ENCODE measurements at places on chromosomes 7 and 10.

DNA sequence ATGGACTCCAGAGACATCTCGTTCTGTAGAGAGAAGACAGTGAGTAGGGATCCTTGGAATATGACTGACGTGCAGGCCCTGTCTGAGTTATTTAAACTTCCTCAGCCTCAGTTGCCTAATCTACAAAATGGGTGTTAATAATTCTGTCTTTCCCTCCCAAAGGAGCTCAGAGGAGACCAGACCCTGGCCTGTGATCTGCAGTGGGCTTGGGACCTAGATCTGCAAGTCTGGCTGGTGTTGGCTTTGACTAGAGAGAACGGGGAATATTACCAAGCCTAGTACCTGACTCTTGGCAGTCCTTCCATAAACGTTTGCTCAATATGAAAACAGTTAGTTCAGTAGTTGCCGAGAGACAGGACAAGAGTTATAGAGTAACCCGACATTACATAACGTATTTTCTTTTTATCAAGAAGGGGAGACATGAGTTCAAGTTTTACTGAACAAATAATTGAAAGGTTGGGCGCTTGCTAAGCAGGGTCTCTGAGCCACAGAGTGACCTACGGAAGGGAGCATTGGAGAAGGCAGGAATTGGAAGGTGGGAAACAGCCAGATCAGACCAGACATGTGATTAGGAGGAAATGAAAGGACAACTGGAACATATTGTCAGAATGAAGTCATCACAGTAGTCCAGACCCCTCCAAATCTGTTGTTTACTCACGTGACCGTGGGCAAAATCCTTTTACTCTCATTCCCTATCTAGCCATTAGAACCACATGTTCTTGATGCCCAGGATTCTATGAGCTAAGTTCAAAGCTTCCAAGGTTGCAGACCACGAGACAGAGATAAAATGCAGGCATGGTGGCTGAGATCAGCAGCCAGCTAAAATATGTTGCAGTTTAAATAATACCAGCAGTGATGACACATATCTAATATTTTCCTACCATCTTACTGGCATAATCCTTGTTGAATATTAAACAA, 10.9 kb upstream of the CYP3A4 start:
- DNase-seq = no peak

DNA sequence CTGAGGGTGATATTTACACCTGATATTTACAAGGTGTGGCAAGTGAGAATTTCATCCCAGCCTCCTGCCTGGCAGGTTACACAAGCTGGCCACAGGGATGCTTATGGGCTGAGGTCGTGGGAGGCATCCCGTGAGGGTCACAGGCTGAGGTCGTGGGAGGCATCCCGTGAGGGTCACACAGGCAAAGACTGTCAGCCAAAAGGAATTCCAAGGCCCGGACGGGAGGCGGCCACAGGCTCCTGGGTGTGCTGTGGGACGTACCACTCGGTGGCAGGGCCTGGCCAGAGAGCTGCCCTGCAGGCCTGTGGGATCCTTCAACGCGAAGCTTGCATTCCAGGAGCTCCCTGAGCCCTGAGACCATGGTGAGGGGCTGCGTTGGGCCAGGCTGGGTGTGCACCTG, 460.6 kb downstream of the DNAJB6 start:
- no peak for DNase-seq

GRCh38 chr10:36493516-36493880, 631.9 kb upstream of the ANKRD30A start:
- DNase-seq = no peak

DNA sequence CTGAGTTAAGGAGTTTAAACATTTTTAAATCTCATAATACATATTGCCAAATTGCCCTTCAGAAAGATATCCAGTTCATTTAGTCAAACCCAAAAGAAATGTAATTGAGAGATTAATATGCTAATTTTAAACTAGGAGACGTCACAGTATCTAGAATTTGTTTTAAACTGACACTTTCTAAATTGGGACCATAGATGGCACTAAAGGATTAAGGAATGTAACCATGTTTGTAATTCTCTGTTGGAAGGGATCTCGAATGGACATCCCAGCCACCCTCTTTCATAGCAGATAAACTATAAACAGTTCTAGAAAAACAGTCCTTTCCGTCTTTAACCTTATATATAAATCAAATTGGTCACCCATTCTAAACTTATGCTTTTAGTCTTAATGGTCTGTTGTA, 30.0 kb upstream of the SAMD9L start:
- DNase-seq = no peak

- DNase-seq = no peak
Observed at GRCh38 chr7:143455491-143455890, 12.2 kb downstream of the TAS2R60 start.

DNA sequence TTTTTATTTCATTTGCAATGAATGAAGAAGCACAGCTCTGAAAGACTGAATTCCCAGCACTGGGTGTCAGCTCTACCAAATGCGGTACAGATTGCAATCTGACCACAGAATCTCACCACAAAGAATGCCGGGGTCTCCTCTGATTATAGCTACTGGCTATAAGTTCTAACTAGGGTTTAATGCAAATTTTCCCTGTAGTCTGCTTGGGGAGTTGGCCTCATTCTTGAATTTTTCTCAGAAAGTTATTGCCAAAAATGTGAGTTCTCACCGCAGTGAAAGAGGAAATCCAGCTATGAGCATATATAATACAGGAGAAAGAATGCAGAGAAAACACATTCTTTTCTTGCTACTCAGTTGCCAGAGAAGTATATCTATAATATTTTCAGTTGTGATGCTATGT, 1255.7 kb upstream of the LRRTM3 start:
- no peak for DNase-seq

- DNase-seq = no peak
Observed at GRCh38 chr10:52485462-52485861, 171.4 kb downstream of the DKK1 start.

GRCh38 chr7:152699079-152699478, 23.1 kb upstream of the XRCC2 start:
- DNase-seq = no peak

- no peak for DNase-seq
Observed at GRCh38 chr10:73743327-73743904, 756 bp upstream of the SEC24C start.

GRCh38 chr7:5630670-5631069, 150.8 kb downstream of the RNF216 start:
- DNase-seq = no peak

GRCh38 chr7:85669225-85669624, 482.4 kb upstream of the SEMA3D start:
- no peak for DNase-seq

DNA sequence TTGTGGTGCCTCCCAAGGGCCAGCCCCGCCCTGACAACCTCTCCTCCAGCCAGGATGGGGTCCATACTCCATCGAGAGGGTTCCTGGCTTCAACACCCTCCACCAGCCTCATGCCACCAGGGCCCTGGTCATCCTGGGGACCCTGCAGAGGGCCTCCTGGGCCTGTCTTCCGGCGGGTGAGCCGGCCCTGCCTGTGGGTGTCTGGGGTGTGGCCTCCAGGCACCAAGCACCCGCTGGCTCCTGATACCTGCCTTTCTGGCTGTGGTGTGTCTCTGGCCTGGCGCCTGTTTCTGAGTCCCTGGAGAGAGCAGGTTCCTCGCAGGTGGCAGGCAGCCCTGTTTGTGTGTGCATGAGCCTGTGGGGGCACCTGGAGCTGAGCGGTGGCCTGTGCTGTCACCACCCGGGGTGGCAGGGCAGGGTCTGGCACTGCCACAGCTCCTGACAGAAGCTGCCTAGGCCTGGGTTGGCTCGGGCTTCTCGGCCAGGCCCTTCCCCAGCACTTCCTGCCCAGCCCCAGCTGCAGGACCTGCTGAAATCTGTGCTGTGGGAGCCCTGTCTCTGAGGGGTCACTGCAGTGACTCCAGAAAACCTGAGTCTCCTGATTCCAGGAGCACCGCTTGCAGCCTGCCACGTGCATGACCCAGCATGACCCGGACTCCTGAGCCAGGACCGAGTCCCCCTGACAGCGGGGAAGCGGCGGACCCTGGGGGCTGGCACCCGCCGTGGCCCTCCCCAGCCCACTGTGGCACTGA, 18.4 kb downstream of the ADAM8 start:
- DNase-seq = no peak

DNA sequence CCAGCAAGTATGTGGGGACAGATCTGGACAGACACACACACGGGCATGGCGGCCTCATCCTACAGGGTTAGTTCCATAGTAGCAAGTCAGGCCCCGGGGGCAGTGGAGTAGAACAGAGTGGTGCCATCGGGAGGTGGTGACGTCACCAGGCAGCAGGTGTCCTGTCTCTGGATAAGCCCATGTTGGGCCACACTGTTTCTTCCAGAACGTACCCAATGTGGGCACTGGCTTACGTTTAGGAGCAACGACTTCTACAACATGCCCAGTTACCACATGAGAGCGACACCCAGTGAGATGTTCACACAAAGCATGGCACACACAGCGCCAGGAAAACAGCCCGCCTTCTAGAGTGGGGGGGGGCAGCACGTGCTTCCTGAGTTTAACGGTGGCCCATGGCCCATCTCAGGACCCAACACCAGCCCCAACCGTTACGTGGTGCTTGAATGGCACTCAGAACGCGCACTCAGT, 67.8 kb downstream of the CTBP2 start:
- no peak for DNase-seq

DNA sequence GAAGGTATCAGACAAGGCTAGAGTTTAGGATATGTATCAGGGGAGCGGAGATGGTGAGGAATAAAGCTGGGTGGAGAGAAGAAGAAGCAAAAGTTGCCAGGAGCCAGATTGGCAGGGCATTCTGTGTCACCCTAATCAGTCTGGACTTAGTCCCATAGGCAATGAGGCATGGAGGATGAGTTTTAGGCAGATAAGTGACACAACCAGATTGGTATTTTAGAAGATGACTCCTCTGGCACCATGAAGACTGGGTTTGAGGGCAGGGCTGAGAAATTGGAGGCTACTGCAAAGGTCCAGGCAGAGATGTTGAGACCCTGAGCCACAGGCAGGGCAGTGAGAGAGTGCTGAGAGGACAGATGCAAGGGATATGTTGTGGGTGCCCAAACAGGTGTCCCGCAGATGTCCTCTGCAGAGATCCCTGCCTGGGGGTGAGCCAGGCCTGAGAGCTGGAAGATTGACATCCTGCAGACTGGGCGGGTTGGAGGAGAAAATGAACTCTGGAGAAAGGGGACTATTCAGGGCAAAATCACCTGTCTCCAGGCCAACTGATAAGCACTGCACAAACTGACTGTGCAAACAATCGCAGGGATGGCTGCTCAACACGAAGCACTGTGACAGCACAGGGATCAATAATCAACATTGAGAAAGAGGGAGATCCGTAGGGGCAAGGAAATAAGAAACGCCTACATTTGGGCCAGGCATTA, 11.9 kb upstream of the HABP2 start:
- DNase-seq = no peak

- no peak for DNase-seq
Observed at GRCh38 chr10:69641261-69641980, 11.4 kb downstream of the FAM241B start.

GRCh38 chr10:28177944-28178637, 124.8 kb downstream of the MPP7 start:
- no peak for DNase-seq

DNA sequence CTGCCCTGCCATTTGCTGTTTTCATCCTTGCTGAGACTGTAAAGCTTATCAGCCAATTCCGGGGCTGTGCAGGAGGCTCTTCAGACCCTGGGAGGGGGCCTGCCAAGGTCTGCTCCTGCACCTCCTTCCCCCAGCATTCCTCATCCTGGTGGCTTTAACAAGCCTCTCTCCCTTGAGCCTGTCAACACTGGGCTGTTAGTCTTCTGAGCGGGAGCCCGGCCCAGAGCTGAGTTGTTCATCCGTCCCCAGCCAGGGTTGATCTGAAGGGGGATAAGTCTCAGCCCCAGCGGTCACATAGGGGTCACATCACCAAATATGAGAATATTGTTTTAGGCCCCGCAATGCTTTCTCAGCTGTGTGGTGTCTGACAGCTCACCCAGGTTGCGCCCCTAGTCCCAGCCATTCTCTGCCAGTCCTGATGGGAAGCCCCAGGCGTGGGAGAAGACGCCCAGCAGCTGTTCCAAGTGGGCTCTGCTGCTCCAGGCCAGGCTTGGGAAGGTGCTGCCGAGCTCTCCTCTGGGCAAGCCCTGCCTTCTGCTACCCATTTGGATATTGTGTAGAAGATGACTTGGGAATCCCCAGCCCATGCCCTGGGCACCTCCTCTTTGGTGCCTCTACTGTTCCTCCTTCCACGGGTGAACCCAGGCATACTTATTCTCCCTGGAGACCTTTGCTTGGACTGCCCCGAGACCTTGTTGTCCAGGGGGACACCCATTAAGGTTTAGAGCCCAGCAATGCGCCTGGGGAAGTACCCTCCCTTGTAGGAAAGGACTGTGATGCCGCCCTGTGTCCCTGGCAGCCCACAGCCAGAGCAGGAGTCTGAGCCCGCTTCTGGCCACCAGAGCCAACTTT, 23.5 kb upstream of the TRIM8 start:
- no peak for DNase-seq

DNA sequence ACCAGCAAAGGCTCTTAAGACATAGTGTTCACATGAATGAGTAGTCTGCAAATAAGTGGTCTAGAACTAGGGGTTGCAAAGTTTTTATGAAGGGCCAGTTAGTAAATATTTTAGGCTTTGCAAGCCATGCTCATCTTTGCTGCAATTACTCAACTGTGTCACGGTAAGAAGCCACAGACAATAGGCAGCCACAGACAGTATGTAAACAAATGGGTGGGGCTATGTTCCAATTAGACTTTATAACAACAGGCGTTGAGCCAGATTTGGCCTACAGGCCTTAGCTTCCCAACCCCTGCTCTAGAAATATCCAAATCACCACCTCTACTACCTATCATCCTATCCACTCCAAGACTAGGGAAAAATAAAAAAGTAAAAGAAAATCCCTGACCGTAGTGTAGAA, 9.2 kb downstream of the IKZF5 start:
- no peak for DNase-seq

DNA sequence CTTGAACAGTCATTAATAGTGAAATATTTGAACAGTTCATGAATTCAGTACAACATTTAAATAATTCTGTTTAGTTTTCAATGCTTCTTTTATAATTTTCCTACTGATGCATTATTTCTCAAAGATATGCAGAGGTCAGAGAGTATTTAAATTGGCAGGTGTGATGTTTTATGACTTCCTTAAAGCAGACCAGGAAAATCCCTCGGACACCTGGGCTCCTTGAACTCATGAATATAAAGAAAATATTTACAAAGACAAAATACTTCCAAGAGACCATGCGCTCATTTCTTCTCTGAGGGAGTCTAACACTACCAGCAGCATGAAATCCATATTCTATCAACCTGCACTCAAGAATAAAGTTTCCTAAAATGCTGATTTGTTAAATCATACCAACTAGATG, 127.6 kb downstream of the IPMK start:
- DNase-seq = no peak

- DNase-seq = no peak
Observed at GRCh38 chr10:93073539-93074146, at the start of gene CYP26A1. CYP26A1 (plus strand) TSS chr10:93073893; CDS start chr10:93073935, 42 bp downstream.

DNA sequence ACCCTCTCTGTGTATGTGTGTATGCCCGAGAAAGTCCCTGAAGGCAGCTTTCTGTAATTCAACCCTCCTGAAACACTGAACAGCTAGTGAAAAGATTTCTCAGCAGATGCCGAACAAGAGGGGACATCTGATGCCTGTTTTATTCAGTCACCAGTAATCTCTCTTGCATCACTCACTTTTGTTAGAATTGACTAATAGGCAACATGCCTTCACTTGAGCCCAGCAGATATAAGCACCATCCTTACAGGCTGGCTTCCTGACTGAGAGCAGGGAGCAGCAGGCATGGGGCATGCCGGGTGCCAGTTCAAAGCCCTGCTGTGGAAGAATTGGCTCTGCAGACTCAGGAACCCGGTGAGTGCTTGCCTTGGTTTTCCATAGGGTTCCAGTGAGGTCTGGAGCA, at the start of gene ABCA13:
Gene ABCA13, plus strand, starts transcription at position 257 of the 400 bp plus-strand sequence. Its CDS starts 26 bp downstream, at position 283.
- no peak for DNase-seq
